HepG2 (cell line): ENCODE measurements at places on chromosomes 4 and X. TPM values are rescaled to one million over a fixed set of nuclear protein-coding genes. Genes with fewer than 3 reads are reported as not detected.

DNA sequence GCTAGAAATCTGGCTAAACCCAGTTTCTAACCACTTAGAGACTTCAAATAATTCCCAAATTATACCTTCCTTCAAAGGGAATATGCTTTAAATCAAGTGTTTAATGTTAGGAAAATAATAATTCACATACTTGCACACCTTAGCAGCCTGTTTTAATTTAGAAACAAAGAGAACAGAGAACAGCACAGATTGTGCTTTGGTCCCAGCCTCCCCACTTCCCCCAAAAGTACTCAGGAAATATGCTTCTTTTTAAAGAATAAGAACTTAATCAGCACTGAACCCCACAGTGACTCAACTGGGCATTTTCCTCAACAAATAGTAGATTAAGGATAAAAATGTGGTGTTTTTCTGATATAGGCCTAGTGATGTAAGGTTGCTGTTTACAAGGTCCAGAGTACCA lies 295.8 kb downstream of the GBA3 start:
- no peak for DNase-seq

Gene HTR2C
- not detected in 2 replicates for total RNA-seq

DNA sequence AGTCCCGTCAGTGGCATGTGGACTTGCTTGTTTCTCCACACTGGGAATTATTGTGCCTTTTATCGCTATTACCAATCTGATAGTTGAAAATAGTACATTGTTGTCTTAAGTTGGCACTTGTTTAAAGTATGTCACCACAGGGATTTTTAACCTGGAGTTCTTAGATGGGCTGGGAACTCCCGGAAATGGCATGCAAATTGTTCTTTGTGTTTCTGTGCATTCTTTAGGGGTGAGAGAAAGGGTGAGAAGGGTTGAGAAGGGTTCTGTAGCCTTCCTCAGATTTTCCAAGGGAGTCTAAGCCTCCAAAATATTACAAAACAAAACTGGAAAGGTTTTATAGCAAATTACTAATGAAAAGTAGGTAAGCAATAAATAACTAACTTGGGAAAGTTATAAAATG lies 176.9 kb downstream of the ZIC3 start:
- no peak for DNase-seq

Gene MAB21L2
- total RNA-seq: not detected in 2 replicates
